ENCODE measurements at places on chromosomes 7 and 10.
A peak's percentile ranks its signal among the peaks of the same experiment; 100 is the strongest.

- DNase-seq, result no peak
- H3K27ac ChIP-seq, result no peak overlapping the region
- peaks cover under 1% of the 10 kb centered on the region for H3K4me1 ChIP-seq
- no peaks in the 10 kb centered on the region for H3K36me3 ChIP-seq
- H3K4me3 ChIP-seq, result no peak overlapping the region
Measured at GRCh38 chr7:55260676-55261385, 104.3 kb upstream of the LANCL2 start.

- H3K4me1 ChIP-seq, result peaks cover 27% of the 10 kb centered on the region
- peaks cover 11% of the 10 kb centered on the region for H3K36me3 ChIP-seq
- no peak overlapping the region for H3K4me3 ChIP-seq
- no peak overlapping the region for H3K27ac ChIP-seq
Measured at GRCh38 chr7:98165827-98166667, 45.2 kb upstream of the BHLHA15 start.

GRCh38 chr7:34137176-34137575 lies 231.8 kb downstream of the BMPER start:
- no peaks in the 10 kb centered on the region for H3K36me3 ChIP-seq
- no peak overlapping the region for H3K4me3 ChIP-seq
- no peaks in the 10 kb centered on the region for H3K27me3 ChIP-seq
- H3K4me1 ChIP-seq, result no peaks in the 10 kb centered on the region
- H3K27ac ChIP-seq, result no peak overlapping the region
- DNase-seq, result no peak

GRCh38 chr10:78139341-78139740 lies 105.7 kb downstream of the RPS24 start:
- peaks cover 10% of the 10 kb centered on the region for H3K36me3 ChIP-seq
- H3K4me1 ChIP-seq, result peaks cover 3% of the 10 kb centered on the region
- no peak overlapping the region for H3K4me3 ChIP-seq
- DNase-seq, result no peak
- H3K27ac ChIP-seq, result no peak overlapping the region

DNA sequence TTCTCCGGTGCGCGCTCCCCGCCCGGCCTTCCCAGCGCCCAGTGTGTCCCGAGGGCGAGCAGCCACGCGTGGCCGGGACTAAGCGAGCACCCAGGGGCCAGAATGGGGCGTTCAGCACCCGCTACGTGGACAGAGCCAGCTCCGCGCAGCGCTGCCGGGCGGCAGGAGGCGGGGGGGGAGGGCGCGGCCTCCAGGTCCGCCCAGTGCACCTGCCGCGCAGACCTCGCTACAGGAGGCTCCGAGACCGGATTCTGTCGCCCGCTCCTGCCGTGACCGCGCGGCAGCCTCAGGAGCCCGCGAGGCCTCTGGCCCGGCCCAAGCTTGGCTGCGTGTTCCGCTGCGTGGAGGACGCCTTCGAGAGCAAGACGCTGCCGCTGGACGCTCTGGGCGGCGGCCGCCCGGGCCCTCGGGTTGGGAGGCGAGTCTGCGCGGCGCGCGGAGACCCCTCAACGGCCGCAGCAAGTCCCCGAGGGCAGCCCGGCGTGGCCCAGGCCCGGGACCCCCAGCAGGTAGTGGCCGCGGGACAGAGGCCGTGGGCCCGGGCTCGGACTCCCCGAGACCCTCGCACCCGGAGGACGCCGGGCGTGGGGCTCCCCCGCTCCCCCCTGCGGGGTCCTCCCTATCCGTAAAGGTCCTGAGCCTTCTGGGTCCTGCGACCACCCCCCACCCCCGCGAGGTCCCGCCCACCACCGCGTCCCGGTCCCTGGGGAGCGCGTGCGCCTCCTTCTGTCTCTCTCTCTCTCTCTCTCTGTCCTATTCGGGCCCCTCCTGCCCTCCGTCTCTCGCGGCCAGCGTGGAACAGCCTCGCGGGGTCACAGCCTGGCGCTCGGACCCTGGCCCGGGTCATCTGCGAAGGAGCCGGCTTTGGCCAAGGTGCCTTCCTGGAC lies 904 bp upstream of the DPYSL4 start:
- peaks cover 58% of the 10 kb centered on the region for H3K27me3 ChIP-seq
- DNase-seq, result peak; percentile 39

DNA sequence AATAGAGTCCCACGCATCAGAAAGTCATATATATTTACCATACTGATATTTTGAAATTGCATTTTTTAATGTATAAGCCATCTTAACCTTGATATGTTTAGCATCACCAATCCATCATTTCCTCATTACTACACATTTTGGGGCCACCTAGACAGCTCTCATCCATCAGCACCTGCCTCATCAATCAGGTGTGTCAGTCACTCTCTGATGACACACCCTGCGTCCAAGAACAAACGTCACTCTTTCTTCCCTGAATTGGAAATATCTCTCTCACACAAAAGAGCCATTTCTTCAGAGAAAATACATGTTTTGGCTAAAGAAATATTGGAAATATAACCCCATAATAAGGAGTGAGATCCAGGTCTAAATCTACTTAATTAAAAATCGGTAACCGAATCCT lies 38.9 kb upstream of the RSU1 start:
- H3K4me1 ChIP-seq, result no peaks in the 10 kb centered on the region
- no peaks in the 10 kb centered on the region for H3K36me3 ChIP-seq
- DNase-seq, result no peak
- no peak overlapping the region for H3K27ac ChIP-seq
- H3K4me3 ChIP-seq, result no peak overlapping the region

DNA sequence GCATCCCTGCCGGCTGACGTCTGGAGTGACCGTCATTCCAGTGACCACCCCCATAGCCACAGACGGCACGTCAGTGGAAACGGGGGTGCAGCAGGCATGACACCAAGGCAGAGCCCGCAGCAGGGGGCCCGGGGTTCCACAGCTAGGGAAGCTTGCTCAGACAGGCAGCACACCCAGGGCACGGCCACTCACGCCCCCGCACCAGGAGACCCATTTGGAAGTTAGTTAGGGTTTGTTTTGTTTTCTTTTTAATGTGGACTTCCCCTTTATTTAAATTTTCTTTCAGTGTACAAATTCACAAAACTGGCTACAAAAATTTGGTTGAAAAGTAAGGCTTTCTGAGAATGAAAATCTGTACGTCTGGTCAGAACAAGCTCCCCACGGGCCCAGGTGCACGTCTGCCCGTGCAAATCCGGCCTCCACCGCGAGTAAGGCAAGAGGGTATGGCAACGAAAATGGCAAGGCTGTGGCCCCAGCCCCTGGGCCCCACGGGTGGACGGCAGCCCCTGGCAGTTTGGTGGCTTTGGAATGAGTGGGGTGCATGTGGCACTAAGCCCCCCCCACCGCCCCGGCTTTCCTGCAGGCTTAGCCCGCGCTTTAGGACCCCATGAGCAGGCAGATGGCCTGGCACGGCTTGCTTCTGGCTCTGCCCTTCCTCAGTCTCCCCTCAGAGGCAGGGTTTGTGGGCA lies 124.2 kb downstream of the FAM53B start:
- H3K4me3 ChIP-seq, result peak overlapping the region; percentile 86
- peak; percentile 77 for DNase-seq
- peak overlapping the region; percentile 98 for H3K27ac ChIP-seq
- no peaks in the 10 kb centered on the region for H3K27me3 ChIP-seq

DNA sequence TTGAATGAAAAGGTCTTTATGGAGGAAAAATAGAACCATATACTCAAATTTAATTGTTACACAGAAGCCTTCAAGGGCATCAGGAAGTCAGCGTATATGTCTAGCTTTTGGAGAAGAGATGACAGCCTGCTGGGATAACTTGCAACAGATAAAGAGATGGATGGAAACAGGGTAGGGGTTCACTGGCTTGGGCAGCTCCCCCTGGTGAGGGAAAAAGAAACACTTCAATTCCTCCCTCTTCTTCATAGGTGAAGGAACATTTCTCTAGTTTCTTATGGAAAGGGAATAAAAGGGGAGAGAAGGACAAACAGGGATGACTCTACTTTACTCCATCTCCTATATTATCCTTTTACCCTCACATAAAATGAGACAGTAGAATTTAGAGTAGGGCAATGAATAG lies 635.7 kb downstream of the PHTF2 start:
- no peaks in the 10 kb centered on the region for H3K36me3 ChIP-seq
- no peak overlapping the region for H3K27ac ChIP-seq
- no peak overlapping the region for H3K4me3 ChIP-seq

DNA sequence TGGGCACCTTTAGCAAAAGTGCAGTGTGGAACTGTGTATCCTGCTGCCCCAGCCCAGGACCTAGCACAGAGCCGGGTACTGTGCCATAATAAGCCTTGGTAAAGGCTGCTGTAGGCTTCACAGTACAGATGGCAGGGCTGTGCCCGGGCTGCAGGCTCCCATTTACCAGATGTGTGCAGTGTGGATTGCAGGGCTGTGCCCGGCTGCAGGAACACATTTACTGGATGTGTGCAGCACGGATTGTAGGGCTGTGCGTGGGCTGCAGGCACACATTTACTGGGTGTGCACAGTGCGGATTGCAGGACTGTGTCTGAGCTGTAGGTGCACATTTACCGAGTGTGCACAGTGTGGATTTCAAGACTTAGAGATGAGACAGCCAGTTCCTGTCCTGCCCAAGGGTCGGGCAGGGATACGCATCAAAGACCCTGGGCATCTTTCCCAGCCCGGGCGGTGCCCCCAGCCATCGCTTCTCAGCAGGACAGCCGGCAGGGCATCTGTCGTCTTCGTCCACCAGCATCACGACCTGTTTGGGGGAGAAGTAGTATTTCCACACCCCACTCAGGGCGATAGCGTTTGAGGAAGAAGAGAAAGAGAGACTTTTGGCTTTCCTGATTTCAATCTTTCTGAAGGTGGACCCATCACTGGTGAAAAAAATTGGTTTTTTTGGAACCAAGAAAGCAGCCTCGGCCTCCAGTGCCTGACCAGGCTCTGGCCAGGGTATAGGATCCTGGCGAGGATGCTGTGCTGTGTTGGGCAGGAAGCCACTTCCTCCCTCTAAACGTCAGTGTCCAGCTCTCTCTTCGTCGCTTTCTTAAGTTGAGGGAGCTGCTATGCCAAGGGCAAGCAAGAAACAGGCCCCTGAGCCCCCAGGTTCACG lies 180.8 kb downstream of the CUX1 start:
- no peak overlapping the region for H3K27ac ChIP-seq
- peaks cover 52% of the 10 kb centered on the region for H3K4me1 ChIP-seq
- DNase-seq, result no peak
- peaks cover 6% of the 10 kb centered on the region for H3K36me3 ChIP-seq

- H3K36me3 ChIP-seq, result no peaks in the 10 kb centered on the region
- no peak overlapping the region for H3K27ac ChIP-seq
- no peak overlapping the region for H3K4me3 ChIP-seq
- no peak for DNase-seq
- no peaks in the 10 kb centered on the region for H3K4me1 ChIP-seq
Measured at GRCh38 chr7:79091011-79091410, 362.5 kb downstream of the MAGI2 start.

GRCh38 chr7:22192801-22193200 lies 164.2 kb downstream of the RAPGEF5 start:
- no peaks in the 10 kb centered on the region for H3K27me3 ChIP-seq
- H3K4me3 ChIP-seq, result no peak overlapping the region
- no peak overlapping the region for H3K27ac ChIP-seq
- DNase-seq, result no peak
- peaks cover 5% of the 10 kb centered on the region for H3K36me3 ChIP-seq
- no peaks in the 10 kb centered on the region for H3K4me1 ChIP-seq

GRCh38 chr7:19522486-19522885 lies 186.4 kb downstream of the POLR1F start:
- no peak for DNase-seq
- no peaks in the 10 kb centered on the region for H3K4me1 ChIP-seq
- H3K27me3 ChIP-seq, result no peaks in the 10 kb centered on the region
- H3K4me3 ChIP-seq, result no peak overlapping the region
- no peak overlapping the region for H3K27ac ChIP-seq

DNA sequence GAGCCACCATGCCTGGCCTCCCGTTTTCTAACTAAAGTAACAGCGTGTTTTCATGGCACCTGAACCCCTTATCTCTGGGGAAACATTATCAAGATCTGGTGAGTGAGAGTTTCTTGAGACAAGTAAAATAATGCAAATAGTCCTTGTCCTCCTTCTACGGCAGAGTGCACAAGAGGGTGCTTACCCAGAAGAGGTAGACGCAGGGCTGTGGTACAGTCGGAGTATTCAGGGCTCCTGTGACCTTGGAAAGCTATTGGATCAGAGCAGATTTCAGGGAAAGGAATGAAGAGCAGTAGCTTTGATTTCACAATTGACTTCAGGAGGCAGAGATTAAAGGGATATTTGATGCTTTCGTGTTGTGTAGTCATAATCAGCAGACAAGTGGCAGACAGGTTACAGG lies 269.1 kb downstream of the ZNF248 start:
- H3K36me3 ChIP-seq, result no peaks in the 10 kb centered on the region
- H3K27me3 ChIP-seq, result no peaks in the 10 kb centered on the region
- H3K4me3 ChIP-seq, result no peak overlapping the region
- H3K27ac ChIP-seq, result no peak overlapping the region
- no peak for DNase-seq

DNA sequence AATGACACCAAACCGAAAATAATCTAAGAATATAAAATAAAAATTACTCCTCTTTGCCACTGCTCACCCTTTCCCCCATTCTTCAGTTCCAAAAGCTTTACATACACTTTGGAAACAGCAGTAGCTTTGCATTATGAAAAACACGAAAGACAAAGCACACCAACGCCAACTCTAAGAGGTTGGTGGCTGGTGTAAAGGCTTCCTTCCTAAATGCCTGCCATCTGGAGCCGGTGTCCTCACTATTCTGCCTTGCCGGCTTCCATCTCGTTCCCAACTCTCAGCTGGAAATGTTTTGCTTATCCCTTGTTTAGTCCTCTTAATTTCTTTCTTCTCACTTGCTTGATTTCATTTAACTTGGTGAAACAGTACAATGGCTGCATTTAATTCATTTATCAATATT lies 281.1 kb upstream of the LRRN3 start:
- DNase-seq, result no peak
- no peaks in the 10 kb centered on the region for H3K36me3 ChIP-seq
- H3K4me3 ChIP-seq, result no peak overlapping the region
- no peaks in the 10 kb centered on the region for H3K27me3 ChIP-seq

DNA sequence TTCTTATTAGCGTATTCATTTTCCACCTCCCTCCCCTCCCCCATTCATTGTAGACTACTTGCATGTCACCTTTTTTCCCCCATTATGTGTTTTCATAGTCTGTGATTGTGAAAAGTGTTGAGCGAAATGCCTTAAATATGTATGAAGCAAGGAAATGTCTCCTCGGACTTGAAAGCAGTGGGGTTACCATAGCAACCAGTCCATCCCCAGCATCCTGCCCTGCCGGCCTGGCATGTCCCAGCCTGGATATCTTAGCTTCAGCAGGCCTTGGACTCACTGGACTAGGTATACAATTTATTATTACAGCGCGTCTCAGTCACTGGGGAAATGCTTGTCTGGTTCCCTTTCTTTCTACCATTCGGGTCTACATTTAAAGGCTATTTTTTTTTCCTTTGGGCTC lies 283.6 kb downstream of the BICC1 start:
- H3K36me3 ChIP-seq, result no peaks in the 10 kb centered on the region
- H3K4me3 ChIP-seq, result no peak overlapping the region
- DNase-seq, result no peak
- no peaks in the 10 kb centered on the region for H3K27me3 ChIP-seq

GRCh38 chr7:150515248-150516147 lies 826 bp downstream of the GIMAP7 start:
- peaks cover 6% of the 10 kb centered on the region for H3K27me3 ChIP-seq
- peaks cover 10% of the 10 kb centered on the region for H3K4me1 ChIP-seq
- no peak overlapping the region for H3K27ac ChIP-seq
- no peak overlapping the region for H3K4me3 ChIP-seq

GRCh38 chr10:5618829-5619228 lies 47.6 kb downstream of the ASB13 start:
- H3K36me3 ChIP-seq, result no peaks in the 10 kb centered on the region
- H3K4me1 ChIP-seq, result peaks cover 5% of the 10 kb centered on the region
- no peak for DNase-seq

GRCh38 chr10:62653254-62653653 lies 151.3 kb upstream of the ADO start:
- peak; percentile 82 for DNase-seq
- H3K27ac ChIP-seq, result no peak overlapping the region
- peaks cover 8% of the 10 kb centered on the region for H3K27me3 ChIP-seq
- peaks cover 59% of the 10 kb centered on the region for H3K4me1 ChIP-seq
- peak overlapping the region; percentile 18 for H3K4me3 ChIP-seq
